ENCODE measurements at places on chromosomes 16 and 17.

DNA sequence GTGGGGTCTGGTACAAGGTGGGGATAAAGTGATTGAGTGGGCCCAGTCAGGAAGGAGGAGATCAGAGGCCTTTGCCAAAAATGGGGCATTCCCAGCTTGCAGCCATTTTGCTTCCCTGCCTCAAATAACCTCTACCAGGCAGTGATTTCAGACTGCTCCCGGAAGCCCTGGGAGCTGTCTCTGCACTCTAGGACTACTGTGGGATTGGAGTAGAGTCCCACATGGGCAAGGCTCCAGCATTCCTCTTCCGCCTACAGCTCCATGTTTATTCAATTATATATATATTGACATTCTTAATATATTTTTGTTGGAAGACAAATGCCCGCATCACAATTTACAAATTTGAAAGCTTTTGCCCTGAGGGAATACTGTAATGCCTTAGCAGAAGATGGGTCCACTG lies 13.5 kb downstream of the SUPT6H start:
- no peak for DNase-seq

DNA sequence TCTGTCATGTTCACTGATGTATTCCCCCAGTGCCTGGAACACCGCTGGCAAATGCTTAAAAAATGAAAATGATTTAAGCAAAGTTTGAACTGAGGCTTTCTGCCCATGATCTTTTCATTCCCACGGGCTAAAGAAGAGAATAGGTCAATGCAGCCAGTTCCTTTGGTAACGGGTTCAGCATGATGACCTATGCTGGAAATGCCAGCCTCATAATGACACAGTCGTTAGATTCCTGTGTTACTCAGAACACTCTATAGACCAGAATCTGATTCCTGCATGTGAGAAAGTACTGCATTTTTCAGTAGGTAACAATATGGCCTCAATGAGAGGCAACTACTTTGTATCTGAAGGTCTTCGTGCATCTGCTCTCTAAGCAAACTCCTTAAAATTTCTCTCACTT lies 19.1 kb upstream of the LIMD2 start:
- no peak for DNase-seq

DNA sequence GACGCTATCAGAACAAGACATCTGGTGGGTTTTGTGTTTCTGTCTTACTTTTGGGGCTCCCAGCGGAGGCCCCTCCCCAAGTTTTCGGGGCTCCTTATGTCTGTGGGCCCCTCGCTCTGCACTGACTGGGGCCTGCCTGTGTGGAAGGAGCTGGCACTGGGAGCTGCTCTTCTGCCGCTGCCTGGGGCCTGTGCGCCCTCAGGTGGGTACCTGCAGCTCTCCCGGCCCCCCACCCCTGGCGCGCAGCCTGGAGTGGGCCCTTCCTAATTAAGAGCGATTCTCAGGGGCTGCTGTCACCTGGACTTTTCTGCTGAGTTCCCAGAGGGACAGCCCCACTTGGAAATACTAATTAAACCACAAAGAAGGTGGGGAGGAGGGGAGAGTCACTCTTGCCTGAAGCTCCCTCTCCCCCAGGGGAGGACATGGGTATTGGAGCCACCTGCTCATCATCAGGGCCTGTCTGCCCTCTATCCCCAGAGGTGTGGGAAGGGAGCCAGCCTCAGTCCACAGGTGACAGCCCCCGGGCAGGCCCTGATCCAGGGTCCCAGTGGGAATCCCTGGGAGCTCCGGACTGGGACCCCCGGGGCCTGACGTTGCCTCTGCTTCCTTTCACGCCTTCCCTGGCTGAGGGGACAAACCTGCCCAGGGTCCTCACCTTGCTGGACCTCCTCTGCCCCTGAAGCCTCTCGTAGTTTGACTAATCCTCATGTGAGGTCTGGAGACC lies 36.5 kb downstream of the GSE1 start:
- no peak for DNase-seq

- DNase-seq = no peak
Measured at GRCh38 chr16:70529051-70529777, 5.6 kb downstream of the SF3B3 start.

DNA sequence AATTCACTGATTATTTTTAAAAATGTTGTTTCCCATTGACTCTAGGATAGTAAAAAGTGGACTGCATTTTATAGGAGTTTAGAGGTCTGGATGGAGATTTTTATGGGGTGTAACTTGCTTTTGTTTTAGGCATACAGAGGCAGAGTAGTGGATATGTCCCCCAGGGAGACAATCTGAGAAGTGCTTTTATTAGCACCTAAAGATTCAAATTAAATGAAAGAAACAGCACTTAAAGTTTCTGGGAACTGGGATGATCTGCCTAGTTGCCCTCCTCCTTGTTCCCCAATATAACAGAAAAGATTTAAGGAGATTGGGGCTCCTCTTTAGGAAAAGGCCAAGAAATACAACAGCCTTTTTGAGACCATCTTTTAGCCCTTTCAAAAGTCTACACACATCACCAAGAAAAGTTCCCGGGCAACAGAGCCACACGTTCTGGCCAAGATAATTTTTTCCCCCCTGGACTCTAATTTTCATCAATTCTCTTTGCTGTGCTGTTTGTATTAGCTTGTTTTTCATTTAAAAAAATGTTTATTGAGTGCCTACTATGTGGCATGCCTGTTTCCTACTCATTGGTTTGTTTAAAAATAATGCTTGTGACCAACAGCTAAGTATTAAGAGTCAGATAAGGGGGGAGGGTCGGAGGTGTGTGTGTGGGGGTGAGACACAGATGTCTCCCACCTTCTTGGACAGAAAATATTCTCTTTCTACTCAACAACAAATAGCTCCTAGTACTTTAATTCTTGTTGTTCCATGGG lies 2.5 kb upstream of the IGF2BP1 start:
- no peak for DNase-seq

DNA sequence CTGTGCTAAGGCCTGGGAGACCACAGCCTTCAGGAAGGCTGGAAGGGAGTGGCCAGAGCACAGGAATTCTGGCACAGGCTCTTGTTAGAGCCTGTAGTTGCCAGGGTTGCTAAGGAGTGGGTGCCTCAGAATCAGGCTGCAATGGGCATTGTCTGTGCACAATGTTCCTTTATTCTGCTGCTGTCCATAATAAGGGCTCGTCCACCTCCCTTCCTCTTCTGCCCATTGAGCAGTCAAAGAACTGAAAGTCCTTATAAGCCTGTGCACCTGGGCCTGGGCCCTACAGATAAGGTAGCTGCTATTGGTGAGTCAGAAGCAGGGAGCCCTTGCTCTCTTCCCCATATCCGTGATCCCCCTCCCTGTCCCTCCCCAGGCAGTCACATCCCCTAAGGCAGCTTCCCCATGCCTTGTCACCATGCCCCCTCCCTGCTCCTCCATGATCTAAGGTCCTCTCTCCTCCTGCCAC lies 5.4 kb upstream of the CNGB1 start:
- no peak for DNase-seq

DNA sequence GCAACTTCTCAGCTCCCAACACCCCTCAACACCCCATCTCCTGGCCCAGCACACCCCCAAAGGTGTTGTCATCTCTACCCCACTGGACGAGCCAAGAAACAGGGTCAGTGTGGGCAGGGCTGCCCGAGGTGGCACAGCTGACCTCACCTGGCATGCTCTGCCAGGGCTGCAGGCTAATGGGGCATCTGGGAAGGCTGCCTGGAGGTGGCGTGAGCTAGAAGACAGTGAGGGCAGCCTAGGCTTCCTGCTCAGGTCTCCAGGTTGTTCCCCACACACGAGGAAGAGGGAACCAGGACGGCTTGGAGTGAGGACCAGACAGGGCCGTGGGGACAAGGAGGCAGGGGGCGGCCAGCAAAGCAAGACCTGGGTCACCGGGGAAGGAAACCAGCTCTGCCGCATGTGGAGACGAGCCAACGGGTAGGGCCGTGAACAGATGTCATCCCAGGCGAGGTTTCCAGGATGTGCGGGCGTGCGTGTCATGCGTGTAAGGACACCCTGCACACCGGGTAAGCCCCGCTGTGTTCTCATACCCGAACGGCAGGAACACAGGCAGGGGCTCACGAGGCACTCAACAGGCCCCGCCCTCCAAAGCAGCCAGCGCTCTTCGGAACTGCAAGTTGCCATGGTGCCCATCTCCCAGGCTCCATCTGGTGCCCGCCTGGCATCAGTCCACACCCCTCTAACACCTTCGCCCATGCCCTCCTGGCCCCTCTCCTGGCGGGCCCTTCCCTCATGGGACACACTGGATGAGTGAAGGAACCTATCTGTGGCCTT lies 29.6 kb upstream of the PVALEF start:
- DNase-seq = no peak

GRCh38 chr17:57387575-57387974 lies 131.3 kb downstream of the MSI2 start:
- DNase-seq = no peak

DNA sequence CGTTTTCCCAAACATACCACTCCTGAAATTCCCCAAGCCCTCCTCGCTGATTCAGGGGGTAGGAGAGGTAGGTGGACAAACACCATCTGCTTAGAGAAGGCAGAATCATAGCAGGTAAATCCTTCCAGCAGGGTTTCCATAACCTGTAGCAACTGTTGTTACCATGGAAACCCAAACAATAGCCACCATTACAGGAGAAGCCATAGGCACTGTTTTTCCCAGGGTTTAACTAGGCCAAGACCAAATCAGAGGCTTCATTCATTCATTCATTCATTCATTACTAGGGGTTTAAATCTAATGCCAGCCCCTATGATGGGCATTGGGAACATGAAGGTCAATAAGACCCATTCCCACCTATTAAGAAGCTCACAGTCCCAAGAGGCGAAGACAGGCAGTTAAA lies 25.5 kb upstream of the CIITA start:
- no peak for DNase-seq

GRCh38 chr16:8924214-8924613 lies 39.5 kb downstream of the USP7 start:
- DNase-seq = no peak

DNA sequence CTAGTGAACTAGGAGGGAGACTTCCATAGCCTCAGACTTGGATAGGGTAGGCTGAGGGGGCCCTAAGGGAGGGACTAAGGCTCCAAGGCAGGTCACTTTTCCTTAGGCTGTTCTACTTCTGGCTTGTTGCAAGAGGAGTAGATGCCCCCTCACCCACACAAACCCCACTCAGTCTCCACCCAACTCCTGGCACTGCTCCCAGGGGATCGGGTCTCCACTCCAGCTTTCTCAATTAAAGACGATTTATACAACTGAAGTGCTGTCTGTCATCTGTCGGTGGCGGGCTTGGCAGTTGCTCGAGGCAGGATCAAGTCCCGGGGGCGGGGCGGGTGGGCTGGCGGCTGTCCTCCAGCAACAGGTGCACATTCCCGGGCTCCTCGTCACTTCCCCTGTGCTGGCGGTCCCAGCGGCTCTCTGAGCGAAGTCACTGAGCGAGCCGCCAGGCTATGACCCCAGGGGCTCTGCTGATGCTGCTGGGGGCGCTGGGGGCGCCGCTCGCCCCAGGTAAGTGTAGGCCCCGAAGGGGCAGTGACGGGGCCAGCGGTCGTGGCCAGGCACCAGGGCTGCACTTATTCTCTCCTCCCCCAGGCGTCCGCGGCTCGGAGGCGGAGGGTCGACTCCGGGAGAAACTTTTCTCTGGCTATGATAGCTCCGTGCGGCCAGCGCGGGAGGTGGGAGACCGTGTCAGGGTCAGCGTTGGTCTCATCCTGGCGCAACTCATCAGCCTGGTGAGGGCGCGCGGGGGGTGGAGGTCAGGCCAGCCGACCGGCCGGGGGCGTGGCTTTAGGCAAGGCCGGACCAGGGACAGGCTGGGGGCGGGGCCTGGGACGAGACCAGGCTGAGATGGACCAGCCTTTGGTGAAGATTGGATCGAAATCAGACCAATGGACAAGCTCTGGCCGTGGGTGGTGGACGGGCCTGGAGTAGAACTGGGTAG lies at the start of gene CHRNB1:
TSS of gene CHRNB1 (plus strand) at position 380 of the 937 bp plus-strand sequence. CDS start at position 447, 67 bp downstream.
- DNase-seq = no peak

DNA sequence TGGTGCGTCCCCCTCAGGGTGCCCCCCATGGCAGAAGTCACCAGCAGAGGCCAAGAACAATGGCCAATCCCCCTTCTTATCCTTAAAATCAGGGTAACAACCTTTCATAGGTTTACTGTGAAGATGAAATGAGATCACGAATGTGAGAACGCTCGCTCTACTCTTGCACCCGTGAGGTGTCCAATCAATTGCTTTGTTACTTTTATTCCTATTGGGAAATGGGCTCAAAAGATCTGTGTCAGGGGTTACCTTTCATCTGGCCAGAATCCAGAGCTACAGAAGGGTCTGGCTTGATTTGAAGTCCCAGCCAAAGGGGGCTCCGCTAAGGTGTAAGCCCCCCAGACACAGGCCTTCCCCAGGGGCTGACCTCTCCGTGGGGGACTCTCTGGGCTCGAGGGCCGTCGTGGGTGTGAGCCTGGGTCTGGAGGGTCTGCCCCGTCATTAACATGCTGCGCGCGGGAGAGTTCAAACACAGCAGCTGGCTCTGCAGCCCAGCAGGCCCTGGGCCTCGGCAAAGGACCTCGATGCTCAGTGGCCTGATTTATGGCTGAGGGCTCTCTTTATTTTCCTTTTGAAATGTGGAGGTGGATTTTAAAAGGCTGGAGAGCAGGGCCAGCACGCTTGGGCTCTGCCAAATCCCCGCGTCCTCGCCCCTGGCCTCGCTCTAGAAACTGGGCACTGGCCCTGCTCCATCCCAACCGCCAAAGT lies 10.4 kb downstream of the ABR start:
- DNase-seq = no peak

- no peak for DNase-seq
Measured at GRCh38 chr17:7406235-7406825, 1.3 kb upstream of the NLGN2 start.

DNA sequence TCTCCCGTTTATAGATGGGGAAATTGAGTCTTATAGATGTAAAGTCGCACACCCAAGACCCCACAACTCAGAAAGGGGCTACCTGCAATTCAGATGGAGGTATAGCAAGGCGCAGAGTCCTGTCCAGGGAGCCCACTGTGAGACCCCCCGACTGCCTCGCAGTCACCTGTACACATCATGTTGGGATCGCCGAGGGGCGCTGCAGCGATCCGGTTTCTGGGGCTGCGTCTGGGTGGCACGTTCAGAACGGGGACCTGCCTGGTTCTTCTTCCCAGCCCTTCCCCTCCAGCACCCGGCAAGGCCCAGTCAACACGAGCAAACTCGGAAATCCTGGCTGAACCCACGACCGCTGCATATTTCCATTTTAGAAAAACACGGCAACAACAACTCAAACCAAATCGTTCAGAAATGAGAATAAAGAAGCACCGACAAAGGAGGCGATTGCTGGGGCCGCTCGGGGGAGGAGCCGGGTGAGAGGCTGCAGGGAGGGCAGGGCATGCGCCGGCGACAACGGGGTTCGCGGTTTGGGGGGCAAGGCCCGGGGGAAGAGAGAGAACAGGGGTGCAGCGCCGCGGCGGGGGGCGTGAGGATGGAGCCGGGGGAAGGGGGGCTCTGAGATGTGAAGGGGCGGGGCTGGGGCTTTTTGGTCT lies 643 bp downstream of the HSDL1 start:
- no peak for DNase-seq

GRCh38 chr16:67528222-67528869 lies at the start of gene RIPOR1:
RIPOR1 (plus strand) TSS chr16:67528829; CDS start chr16:67538447, 9,618 bp downstream.
- DNase-seq = no peak

- DNase-seq = no peak
Measured at GRCh38 chr16:56558024-56558747, 6.7 kb upstream of the MT4 start.

DNA sequence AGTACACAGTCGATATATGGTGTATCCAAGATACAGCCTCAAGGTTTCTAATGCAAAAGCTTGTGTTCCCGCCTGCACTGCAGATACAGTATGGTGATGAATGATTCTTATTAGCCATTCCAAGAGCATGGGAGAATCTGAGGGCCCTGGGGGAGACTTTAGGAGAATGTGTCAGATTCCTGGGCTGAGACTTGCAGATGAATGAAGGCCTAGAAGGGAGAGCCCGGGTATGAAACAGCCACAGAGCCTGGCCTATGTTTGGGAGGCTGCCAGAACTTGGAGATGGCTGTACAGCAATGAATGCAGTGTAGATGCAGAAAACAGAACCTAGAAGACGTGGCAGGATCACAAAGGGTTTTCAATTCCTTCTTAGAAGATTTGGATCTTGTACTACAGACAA lies 510.7 kb downstream of the HAPSTR1 start:
- DNase-seq = no peak

Measured in SIG-M5 (cell line).